HTR-8/SVneo (cell line): ENCODE measurements at places on chromosomes 6 and 20.

DNA sequence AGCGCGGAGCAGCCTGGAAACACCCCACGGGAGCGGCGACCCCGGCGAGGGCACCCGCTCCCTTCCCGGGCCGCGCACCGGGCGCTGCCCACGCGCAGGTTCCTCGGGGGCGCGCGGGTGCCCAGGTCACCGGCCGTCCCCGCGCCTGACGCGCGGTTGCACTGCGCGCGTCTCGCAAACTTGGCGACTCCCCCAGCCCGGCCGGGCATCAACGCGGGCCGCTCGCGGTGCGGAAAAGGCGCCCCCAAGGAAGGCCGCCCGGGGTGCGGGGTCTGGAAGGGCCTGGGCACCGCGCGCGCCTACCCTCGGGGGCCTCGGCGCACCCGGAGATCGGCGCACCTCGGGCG, 555 bp upstream of the ZBTB46 start:
- DNase-seq = no peak

GRCh38 chr6:138397128-138398122, 6.6 kb upstream of the HEBP2 start:
- no peak for DNase-seq

- no peak for DNase-seq
Measured at GRCh38 chr6:136790411-136791295, 1.6 kb downstream of the MAP3K5 start.

DNA sequence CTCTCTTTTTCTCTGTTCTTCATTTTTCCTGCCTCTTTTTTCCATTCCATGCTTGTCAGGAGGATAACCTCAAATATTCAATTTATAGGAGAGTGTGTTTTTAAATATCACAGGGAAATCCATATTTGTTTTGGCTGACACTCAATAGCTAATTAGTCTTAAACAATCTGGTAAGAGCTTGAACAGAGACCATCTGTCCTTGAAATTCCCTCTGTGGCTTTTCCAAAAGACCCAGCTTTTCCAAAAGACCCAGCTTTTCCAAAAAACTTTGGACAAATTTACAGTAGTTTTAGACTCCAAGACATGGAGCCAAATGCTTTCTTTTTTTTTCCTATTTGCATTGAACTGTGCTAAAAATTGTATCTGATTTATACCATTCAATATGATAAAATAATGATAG, 127.4 kb upstream of the FAM83B start:
- DNase-seq = no peak

- DNase-seq = no peak
Measured at GRCh38 chr6:77025736-77026223, 437.5 kb downstream of the HTR1B start.

GRCh38 chr6:48998574-48998973, 464.5 kb downstream of the MMUT start:
- no peak for DNase-seq

GRCh38 chr6:36000451-36000850, 24.0 kb downstream of the SLC26A8 start:
- no peak for DNase-seq

GRCh38 chr20:62511300-62511914, 35.6 kb upstream of the GATA5 start:
- no peak for DNase-seq

- DNase-seq = no peak
Measured at GRCh38 chr6:170086639-170087420, 204.0 kb downstream of the DLL1 start.

GRCh38 chr20:1945134-1945618, 48.7 kb downstream of the PDYN start:
- no peak for DNase-seq

DNA sequence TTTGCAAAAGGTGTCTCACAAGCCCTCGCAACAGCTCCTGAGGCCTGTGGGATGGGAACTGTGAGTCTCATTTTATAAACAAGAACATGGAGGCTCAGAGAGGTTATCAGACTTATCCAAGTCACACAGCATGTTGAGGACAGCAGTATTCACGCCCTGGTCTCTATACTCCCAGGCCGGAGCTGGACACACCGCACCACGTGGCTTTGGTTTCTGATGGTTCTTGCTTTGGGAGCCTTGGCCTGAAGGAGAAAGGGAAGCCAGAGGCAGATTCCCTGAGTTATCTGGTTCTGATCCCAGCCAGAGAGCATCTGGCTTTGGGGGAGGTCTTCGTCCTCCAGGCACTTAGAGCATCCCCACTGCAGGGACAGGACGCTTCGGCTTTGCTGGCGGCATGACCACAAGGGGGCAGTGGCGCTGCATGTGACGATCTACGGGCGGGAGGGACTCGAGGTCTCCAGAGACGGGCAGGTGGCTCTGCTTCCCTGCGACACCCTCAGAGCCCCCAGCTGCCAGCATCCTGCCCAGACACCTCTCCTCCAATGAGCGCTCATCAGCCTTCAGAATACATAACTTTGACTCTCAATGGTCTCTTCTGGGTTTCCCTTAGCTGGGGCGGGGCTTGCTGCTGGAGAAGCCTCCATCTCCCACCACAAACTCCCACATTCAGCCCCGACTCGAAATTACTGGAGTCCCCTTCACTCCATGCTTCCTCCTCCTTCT, 51.4 kb upstream of the SAYSD1 start:
- DNase-seq = peak; percentile 67

DNA sequence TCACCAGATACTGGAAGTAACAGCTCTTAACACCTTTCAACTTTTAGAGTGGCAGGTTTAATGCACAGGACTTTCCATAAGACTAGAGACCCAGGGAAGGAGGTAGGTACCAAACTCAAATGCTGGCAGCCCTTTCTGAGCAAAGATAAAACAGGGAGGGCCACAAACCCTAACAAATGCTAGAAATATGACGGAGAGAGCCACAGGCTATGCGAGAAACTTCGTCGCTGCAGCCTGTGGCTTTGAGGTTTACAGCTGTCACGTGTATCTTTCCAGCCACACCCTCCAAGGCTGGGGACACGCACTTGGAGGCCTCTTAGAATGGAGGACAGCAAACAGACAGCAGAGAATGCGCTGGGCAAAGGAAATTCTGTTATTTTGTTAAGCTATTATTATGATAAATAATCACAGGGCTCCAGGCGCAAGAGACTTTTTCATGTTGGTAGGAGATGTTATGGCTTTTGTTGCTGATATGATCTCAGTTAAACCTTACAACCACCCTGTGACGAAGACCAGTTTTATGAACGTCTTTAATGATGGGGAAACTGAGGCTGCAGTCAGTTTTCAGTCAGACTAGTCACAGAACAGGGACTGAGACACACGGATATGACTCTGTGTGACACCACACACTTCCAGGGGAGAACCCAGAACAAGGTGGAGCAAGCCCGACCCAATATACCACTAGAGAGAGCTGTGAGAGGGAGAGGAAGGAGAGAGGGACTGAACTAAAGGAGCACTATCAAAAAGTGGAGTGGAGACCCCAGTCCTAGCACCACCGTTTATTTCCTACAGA, 2.0 kb downstream of the TRAM2 start:
- no peak for DNase-seq

DNA sequence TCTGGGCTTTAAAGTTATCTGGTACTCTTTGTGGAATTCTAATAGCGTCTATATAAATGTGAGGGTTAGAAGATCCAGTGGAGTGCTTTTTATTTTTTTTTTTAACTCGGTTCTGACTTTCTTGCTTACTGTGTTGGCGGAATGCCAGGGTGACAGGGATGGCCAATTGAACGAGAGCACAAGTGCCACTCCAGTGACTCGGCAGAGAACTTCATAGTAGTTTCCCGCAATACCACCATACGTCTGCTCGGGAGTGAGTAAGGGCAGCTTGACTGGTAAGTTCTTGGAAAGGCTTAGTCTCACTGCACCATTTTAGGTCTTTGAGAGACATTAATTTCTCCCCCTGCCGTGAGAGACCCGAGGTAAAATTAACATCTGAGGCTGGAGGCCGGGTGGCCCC, 49.4 kb upstream of the TULP1 start:
- DNase-seq = no peak

DNA sequence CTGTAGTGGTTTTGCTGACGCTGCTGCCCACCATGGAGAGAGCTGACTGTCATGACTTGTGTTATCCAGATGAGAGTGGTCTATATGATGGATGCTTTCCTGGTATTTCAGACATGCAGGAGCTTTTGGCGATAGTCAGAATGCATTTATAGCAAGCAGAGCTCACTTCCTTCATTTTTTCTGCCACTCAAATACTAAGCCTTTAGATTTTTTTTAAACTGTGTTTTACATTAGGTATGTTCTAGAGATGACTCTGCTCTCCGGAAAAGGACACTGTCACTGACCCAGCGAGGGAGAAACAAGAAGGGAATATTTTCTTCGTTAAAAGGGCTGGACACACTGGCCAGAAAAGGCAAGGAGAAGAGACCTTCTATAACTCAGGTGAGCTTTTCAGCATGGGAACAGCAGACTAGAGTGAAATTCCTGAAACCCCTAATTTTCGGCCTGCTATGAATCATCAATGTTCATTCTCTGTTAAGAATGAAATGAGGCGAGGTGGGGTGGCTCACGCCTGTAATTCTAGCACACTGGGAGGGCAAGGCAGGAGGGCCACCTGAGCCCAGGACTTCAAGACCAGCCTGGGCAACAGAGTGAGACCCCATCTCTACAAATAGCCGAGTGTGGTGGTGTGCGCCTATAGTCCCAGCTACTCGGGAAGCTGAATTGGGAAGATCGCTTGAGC, 98.6 kb upstream of the CLDN20 start:
- DNase-seq = no peak

DNA sequence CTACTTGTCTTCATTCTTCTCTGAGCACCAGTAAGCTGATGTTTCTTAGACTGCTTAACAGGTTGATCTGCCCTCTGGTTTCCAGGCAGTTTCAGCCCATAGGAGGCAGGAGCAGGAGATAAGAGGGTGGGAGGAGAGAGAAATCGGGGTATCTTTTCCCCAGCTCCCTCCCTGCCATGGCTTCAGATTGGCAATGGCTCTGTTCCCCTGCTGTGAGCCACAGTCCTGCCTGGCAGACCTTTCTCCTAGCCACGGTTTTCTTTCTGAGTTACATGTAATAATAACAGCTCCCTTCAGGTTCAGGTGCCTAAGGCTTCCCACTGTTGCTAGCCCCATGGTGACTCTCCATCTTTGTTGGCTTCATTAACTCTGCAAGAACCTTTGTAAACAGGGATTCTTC, 115.3 kb downstream of the CD83 start:
- DNase-seq = no peak

DNA sequence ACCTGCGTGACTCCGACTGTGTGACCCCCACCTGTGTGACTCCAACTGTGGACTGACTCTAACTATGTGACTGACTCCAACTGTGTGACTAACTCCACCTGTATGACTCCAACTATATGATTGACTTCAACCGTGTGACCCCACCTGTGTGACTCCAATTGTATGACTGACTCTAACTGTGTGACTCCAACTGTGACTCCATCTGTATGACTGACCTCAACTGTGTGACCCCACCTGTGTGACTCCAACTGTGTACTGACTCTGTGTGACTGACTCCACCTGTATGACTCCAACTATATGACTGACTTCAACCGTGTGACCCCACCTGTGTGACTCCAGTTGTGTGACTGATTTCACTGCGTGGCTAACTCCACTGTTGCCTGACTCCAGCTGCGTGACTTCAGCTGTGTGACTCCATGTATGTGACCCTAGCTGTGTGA, 38.6 kb downstream of the SYNJ2 start:
- no peak for DNase-seq

DNA sequence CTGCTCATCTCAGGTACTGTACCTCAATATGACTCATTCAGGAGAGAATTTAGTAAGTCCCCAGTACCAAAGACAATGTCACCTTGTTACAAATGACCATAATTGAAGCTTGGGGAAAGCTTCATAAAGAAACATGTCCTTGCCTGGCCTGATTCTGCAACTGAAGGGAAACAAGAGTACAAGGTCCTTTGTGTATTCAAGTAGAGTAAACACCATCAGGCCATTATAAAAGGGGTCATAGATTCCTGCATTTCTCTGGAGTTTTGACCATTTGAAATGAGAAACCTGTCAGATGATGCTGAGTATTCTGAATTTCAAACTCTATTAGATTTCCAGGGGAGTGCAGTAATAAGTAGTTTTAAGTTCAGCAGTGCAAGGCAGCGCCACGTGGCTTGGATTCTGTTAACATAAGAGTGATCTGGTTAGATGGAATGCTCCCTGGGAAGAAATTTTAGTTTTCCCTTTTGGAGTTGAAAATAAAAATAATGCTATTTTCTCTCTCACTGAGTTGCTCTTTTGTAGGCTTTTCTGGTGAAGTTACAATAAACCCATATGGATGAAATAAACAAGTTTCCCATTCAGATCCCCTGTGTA, 1054.3 kb downstream of the EPHA7 start:
- no peak for DNase-seq

DNA sequence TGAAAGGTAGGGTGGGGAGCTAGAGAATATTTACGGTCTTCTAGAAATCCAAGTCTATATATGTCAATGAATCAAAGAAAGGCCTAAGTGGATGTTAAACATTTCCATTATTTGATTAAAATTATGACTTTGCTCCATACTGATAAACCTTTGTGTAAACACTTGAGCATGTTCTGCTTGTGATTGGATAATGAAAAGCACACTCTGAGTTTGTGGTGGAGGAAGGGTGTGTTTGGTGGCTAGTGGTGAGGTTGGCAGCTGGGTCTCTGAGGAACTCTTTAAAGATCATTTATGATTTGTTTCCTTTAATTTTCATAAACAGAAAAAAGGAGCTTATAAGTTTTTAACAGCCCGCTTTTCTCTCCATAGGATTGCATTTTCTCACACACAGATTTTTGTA, 84.7 kb downstream of the RFPL4B start:
- no peak for DNase-seq

DNA sequence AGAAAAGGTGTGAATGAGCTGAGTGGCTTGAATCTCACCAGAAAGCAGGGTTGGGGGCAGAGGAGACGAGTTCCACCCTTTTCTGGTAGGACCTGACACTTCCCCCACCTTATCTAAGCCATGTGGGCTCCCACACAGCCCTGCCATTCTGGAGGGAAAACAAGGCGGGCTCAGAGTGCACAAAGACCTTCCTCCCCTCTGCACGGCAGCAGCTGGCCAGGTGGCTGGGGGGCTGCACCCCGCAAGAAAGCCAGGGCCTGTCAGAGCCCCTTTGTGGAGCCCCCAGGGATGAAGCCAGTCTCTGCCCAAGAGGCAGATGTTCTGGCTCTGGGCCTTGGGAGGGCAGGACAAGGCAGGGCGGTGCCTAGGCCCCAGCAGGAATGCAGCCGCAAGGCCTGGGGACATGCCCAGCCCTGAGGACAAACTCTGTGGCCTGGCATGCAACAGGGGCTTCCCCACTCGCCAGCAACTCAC, 48.4 kb upstream of the DSN1 start:
- no peak for DNase-seq

GRCh38 chr6:39428816-39429215, 106.3 kb upstream of the KCNK16 start:
- DNase-seq = no peak

GRCh38 chr6:121426686-121427085, 8.8 kb upstream of the GJA1 start:
- no peak for DNase-seq

GRCh38 chr6:80364149-80364548, 257.7 kb downstream of the BCKDHB start:
- DNase-seq = no peak

- DNase-seq = no peak
Measured at GRCh38 chr6:100281471-100281901, 183.2 kb downstream of the SIM1 start.
